ENCODE measurements at places on chromosomes 7 and 10.

- no peak for DNase-seq
Measured at GRCh38 chr7:126440542-126440941, 812.2 kb downstream of the GRM8 start.

DNA sequence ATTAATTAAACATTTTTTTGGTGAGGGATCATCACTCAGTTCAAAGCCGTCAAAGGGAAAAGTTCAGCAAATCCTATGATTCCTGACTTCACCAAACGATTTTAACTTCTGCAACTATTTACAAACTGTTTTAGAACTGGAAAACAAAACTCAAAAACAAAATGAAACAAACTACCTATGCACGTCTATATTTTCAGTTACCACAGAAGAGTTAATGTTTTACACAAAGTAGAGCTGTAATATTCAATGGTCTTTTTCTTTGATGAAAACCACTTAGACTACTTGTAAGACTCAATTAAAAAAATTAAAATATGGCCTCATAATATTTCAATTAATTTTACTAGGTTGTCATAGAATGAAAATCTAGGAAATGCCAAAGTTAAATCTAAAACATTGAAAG is 131.5 kb downstream of the ATE1 start:
- no peak for DNase-seq

DNA sequence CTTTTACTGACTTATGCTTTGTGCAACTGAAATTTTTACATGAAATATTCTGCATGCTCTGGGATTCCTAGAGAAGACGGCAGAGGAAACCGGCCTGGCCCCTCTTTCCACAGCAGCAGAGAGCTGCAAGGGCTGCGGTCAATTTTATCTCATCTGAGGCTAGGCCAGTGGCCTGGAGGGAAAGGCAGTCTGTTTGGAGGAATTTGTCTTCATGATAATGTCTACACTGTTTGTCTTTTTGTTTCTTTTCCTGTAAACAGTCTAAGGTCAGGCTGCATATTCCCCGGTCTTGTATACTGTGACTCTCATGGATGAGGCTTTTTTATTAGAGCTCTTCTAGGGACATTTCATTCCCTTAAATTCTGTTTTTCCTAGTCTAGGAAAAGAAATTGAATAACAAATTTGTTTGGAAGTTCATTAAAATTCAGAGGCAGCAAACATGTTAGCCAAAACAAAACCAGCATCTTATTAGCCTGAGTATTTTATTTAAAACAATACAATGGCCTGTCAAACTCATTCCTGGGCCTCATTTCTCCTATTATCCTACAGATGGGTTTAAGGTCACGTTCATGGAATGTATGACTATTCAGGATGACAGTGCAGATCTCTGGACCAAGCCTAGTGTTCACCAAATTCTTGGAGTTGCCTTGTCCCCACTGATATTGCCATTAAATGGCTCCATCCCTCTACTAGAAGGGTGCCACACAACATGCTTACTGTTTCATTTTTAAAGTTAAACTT is 26.4 kb downstream of the LAMB4 start:
- no peak for DNase-seq

- DNase-seq: no peak
Measured at GRCh38 chr10:51092402-51092801, 18.1 kb downstream of the PRKG1 start.

- DNase-seq: no peak
Measured at GRCh38 chr7:155084021-155084420, 13.9 kb downstream of the HTR5A start.

DNA sequence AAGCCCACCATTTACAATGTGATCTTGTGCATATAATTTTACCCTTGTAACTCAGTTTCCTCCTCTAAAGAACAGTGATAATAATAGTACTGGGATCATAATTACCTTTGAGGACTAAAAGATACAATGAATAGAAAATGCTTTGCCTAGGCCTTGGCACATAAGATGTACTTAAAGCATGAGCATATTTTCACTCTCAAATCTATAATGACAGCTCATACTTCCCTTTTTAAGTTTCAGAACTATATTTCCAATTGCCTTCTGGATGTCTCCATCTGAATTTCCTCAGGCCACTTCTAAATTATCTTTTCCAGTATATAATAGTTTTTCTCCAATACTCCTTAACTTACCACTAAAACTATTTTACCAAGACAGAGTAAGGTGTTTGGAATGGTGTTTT is 13.3 kb upstream of the ITGB8 start:
- DNase-seq: no peak

- no peak for DNase-seq
Measured at GRCh38 chr10:62769574-62770242, 34.8 kb upstream of the ADO start.

DNA sequence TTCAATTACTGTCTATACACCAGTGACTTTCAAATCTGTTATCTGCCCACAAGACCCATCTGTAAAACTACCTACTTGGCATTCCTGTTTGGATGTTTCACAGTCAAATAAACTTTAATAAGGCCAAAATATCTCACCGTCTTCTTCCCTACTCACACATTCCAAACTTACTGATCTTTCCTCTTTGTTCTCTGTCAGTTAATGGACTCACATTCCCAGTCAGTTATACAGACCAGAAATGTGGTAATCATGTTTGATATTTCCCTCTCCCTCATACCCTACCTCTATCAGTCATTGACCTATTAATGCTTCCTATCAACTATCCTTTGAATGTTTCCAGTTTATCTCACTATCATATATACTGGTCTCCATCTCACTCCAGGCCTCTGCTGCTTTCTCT is 28.5 kb upstream of the HDAC9 start:
- DNase-seq: no peak

- DNase-seq: no peak
Measured at GRCh38 chr7:98911916-98912315, 33.6 kb downstream of the TRRAP start.

DNA sequence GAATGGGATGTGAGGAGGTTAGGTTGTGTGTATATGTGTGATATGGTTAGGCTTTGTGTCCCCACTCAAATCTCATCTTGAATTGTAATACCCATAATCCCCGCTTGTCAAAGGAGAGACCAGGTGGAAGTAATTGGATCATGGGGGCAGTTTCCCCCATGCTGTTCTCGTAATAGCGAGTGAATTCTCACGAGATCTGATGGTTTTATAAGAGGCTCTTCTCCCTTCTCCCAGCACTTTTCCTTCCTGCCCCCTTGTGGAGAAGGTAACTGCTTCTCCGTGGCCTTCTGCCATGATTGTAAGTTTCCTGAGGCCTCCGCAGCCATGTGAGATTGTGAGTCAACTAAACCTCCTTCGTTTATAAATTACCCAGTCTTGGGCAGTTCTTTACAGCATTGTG is 47.3 kb downstream of the NPVF start:
- DNase-seq: no peak

DNA sequence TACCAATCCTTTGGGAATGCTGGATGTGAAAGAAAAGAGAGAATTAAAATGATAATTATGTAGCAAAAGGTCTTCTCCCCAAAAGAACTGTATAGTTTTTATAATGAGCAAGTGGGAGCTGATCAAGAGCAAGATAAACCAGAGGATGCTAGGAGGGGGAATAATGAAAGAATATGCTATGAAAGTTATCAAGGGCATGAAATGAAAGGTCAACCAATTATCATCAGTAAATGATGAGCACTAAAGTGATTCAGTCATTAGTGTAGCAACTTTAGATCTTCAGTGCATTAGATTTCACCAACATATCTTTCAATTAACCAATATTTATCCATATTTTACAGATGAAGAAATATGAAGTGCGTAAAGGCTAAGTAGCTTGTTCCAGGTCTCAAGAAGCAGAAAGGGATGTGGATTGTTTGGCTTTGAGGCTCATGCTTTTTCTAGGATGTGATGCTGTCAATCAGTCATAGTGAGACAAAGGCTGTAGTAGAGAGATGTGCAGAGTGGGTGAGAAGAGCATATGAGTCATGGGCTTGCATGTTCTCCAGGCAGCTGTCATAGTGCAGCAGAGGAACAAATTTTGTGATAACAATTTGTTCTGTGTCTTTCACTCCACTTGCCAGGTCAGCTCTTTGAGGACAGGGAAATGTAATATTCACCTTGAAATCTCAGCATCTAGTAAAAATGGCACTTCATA is 5.7 kb upstream of the OR2F2 start:
- DNase-seq: no peak
